ENCODE measurements at places on chromosomes 4 and X. TPM values are rescaled to one million over a fixed set of nuclear protein-coding genes. Genes with fewer than 3 reads are reported as not detected.

PUDP gene
- total RNA-seq: 31.0 TPM

NPFFR2 gene
- not detected for total RNA-seq

PCDH7 gene
- total RNA-seq: 10.2 TPM

AMER1 gene
- total RNA-seq: 5.7 TPM

XAGE3 gene
- not detected for total RNA-seq

ATP8A1 gene
- total RNA-seq: 27.4 TPM
